CD4-positive, alpha-beta T cell treated with Interleukin-4 for 1 hour (primary cell): ENCODE measurements at places on chromosomes 5 and 9.
A peak's percentile ranks its signal among the peaks of the same experiment; 100 is the strongest.

GRCh38 chr5:118544887-118545449 is 443.4 kb downstream of the DTWD2 start:
- no peak for DNase-seq

- DNase-seq = no peak
These were observed 119.5 kb upstream of the CTNND2 start for GRCh38 chr5:12023614-12024241.

- no peak for DNase-seq
These were observed 29.7 kb upstream of the AUH start for GRCh38 chr9:91391412-91391811.

DNA sequence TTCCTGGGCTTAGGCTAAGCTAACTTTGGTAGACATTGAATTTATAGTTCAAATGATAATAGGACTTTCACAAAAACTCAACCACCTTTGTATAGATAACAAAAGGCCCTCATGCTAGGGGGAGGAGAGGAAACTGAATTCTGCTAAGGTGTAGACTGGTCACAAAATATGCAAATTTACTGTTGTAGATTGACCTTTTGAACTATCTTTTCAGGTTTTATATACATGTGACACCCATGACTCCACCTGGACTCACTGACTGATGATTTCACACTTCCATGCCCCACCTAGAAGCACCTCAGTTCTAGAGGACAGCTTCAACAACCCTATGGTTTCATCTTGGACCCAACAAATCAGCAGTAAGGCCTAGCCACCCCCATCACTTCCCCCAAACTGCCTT is 165.7 kb downstream of the CEMIP2 start:
- no peak for DNase-seq

DNA sequence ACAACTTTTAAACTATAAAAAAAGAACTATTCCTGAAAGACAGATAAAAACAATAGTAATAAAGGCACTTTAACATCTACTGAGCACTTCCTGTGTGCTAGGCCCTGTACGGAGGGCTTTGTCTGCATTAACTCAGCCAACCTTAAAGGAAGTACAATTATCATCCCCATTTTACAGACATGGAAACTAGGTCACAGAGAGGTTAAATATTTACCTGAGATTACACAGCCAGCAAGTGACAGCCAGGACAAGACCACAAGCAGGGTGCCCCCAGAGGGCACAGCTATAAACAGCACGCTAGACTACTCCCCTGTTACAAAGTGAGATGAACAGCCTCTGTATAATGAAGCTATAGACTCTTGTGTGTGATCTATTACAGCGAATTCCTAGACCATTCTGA is 25.5 kb downstream of the DDX31 start:
- no peak for DNase-seq

DNA sequence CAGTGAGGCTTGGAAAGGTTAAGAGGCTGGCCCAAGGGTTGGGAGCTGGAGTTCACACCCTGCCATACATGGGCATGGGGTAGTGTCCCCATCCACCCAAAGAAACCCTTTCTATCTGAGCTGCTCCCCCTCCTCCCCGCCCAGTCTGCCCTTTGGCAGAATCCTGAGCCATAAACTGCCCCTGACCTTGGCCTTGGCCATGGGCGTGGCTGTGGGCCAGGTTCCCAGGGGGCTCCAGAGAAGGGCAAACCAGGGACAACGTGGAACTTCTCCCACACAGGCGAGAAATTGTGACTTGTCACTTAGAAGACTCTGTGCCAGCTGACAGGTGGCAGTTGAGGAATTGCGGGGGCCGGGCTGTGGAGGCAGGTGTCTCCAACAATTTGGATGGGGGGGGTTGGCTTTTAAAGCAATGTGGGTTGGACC is 4.8 kb downstream of the FAM78A start:
- no peak for DNase-seq

- DNase-seq = no peak
These were observed 99.8 kb downstream of the NFIB start for GRCh38 chr9:14214065-14214684.

- no peak for DNase-seq
These were observed 935.7 kb upstream of the NUDT12 start for GRCh38 chr5:104498281-104498680.

DNA sequence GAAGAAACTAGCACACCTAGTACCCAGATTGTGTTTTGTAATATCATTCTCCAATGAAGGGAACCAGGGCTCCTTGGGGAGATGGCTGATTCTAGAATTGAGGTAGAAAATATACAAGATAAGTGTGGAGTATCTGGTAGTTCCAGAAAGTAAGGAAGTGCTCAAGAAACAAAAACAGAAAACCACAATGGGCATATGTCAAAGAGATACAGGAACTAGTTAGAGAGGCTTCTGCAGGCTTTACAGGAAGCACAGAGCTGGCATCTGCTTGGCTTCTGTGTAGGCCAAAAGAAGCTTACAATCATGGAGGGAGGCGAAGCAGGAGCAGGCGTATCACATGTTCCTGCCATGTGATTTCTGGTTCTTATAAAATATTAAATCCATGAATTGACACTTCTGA is 105.7 kb upstream of the TMEM161B start:
- no peak for DNase-seq

GRCh38 chr5:123156577-123157296 is 67.7 kb downstream of the PRDM6 start:
- no peak for DNase-seq

- DNase-seq = no peak
These were observed 923 bp downstream of the C5orf34 start for GRCh38 chr5:43514025-43514424.

GRCh38 chr5:68405026-68405684 is 189.6 kb downstream of the PIK3R1 start:
- DNase-seq = no peak

- no peak for DNase-seq
These were observed 164.6 kb downstream of the CARTPT start for GRCh38 chr5:71883742-71884103.

GRCh38 chr5:150544611-150545219 is 36.8 kb downstream of the NDST1 start:
- peak; percentile 50 for DNase-seq

GRCh38 chr9:89525446-89526374 is 27.8 kb upstream of the SEMA4D start:
- DNase-seq = peak; percentile 39

DNA sequence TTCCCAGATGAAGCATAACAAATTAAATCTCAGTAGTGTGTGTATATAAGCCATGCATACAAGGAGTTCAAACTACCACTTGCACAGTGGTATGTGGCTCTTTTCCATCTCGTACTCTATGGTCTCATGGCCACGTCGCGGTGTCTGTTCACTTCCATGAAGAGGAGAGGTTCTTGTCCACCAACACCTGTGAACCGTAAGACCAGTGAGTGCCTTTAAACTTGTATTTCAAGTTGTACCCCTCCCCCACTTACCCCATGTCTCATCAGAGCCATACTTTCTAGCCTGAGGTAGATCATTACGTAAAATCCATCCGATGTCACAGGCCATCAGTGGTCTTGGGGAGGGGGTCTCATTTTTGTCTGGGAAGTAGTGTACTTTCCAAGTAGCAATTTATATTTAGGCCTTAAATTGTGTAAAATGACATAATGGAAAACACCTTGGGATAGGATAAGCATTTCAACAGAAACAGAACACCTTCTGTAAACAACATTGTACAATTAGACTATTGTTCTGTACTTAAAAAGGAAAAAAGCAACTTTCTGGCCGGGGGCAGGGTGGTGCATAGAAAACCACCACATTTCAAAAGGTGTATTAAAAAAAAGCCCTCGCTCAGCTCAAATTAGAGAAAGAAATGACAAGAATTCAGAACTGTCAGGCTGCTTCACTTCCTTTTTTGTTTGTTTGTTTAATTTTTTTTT is 163.0 kb downstream of the SMARCA2 start:
- no peak for DNase-seq

DNA sequence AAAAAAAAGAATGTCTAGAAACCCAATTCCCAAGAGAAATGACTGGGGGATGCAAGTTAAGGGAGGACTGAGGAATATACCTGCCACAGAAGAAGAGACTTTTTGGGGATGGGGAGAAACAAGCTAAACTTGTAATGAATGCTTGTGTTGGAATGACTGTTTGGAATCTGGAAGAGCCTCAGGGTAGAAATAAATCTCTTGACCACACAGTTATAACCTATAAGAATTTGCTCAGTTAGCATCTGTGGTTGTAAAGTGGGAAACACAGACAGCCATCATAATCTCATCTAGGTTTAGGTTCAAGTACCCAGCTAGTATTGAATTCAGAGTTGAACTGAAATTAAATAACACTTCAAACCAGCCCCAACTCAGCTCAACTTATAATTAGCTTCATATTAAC is 678.3 kb upstream of the CHD1 start:
- no peak for DNase-seq

GRCh38 chr9:27398982-27399653 is 102.2 kb upstream of the EQTN start:
- no peak for DNase-seq

- DNase-seq = no peak
These were observed 29.5 kb upstream of the LHFPL2 start for GRCh38 chr5:78677777-78678668.

DNA sequence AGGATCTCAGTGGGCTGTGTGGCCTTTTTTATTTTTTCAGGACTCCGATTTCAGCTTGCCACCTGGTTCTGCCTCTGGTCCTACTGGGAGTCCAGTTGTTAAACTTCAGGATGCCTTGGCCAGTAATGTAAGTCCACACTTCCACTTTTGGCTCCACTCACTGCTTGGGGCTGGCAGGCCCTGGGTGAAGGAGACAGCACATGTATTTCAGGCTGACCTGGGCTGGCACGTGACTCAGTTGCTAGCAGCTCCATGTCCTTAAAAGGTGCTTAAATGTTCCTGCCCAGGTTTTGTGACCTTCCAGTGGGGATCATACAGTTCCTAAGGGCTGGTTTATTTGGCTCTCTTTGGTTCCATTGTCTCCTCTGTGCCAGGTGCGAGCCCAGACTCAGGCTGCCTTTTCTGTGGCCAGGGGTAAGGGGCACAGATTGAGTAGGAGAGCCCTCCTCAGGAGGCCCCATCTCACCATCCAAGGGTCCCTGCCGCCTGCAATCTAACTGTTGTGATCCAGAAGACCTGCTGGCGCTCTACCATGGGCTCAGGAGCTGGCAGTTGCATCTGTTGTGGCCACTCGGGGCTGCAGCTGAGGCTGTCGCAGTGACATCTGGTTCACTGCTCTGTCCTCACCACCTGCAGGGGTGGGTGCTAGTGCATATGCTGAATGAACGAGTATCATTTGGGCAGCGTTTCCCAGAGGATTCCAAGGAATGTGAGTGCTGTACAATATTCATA is 19.2 kb upstream of the POMT1 start:
- no peak for DNase-seq

GRCh38 chr5:172714491-172715420 is 56.2 kb downstream of the DUSP1 start:
- DNase-seq = peak; percentile 80

DNA sequence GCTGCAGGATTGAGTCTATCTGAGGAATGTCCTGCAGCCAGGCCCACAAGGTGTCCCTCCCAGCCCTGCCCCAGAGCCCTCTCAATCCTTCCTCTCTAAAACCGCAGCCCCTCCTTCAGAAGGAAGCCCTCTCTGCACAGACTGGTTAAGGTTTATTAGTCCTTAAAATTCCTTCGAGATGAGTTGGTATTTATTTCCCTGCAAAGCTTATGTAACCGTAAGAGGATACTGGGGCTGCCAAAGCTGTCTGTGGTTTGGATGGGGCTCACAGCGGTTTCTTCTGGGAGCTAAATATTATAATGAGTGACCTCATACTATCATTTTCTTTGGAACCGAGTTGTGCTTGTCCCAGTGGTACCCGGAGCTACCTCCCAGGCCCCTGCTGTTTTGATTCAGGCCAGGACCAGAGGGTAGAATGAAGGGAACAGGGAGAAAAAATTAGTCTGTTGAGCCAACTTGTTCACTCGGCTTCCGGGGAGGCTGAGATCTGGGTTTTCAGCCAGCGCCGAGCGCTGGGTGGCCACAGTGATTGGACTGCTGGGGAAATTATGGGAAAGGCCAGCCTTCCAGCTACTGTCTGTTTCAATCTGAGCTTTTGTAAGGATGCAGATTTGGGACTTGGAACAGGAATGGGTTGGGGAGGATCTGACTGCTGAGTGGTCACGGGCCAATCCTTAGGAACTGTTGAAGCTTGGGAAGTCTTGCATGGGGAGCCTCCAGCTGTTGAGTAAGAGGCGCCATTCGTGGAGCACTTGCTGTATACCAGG is 107.5 kb downstream of the NDFIP1 start:
- no peak for DNase-seq

DNA sequence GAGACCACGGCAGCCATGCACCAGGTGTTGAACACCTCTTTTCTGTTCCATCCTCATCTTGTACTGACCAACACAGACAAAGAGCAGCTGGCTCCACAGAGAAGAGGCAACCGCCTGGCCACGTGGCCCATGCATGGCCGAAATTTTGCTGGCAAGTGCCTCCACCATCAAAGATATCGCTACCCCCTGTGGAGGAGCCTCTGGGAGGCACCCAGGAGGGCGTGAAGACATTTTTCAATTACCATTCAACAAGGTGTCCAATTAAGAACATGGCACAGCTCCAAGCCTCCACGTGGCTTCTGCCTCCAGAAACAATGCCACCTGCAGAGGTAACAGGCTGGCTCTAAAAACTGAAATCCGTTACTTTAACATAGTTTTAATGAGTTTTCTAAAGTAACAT is 54.4 kb upstream of the CKS2 start:
- DNase-seq = no peak

DNA sequence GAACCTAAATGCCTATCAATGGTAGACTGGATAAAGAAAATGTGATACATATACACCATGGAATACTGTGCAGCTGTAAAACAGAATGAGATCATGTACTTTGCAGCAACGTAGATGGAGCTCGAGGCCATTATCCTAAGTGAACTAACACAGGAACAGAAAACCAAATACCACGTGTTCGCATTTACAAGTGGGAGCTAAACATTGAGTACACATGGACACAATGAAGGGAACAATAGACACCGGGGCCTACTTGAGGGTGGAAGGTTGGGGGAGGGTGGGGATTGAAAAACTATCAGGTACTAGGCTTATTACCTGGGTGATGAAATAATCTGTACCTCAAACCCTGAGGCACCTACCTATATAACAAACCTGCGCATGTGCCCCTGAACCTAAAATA is 22.4 kb upstream of the DEPDC1B start:
- DNase-seq = no peak

DNA sequence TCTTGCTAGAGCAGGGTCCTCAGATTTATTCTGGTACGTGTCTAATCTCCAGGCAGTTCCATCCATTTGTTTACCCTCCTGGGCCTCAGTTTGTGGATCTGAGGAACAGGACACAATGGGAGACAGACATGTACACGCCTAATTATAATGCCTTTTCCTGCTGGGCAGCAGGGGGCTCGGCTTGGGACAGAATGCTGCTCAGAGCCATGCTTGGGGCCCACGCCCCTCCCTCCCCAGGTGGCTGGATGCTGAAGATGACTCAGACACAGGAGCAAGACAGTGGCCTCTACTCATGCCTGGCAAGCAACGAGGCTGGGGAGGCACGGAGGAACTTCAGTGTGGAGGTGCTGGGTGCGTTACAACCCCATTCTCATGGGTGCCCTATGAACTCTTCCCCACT is 72.7 kb upstream of the ASS1 start:
- no peak for DNase-seq

DNA sequence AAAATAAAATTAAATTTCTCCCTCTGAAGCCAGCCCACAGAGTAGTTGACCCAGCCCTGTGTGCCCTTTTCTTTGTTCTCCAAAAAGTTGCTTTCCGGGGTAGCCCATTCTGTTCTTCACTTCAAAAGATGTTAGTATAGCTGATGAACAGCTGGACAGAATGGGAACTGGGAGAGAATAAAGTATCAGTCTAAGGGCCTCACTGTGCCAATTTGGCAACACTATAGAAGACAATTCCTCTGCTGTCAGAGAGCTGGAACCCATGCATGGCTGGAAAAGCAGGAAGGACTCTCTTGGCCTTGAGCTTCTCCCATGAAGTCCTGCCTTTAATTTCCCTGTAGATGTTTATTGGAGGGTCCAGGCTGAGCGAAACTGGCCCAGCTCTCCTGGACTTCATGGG is 11.0 kb upstream of the TNFSF8 start:
- no peak for DNase-seq
